ENCODE measurements at places on chromosomes 3 and 15. TPM values are rescaled to one million over a fixed set of nuclear protein-coding genes. Genes with fewer than 3 reads are reported as not detected.

DNA sequence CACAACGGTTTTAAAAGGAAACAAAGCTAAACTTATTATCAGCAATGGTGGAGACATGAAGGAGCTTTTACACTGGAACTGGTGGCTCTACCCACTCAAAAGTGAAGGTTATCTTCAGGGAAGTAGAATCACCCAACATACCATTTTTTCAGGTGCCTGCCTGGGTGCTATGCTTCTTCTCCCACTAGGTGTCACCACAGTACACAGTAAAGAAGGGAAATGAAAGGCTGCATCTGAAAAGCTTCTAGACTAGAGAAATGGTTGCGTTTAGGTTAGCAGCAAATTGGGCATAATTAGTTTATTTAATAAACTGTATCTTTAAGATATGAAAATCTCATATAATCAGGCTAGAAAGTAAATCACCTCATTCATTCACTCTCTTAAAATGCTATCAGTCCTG lies 47.0 kb upstream of the SELENOK start:
- DNase-seq: peak; percentile 60

- no peak for DNase-seq
These were observed 69.7 kb downstream of the NPAP1 start for GRCh38 chr15:24745290-24745689.

The LRRC31 gene
- not detected for total RNA-seq

The KIF15 gene
- 5.6 TPM for total RNA-seq

GRCh38 chr15:80501476-80501875 lies 97.3 kb downstream of the ARNT2 start:
- no peak for DNase-seq

DNA sequence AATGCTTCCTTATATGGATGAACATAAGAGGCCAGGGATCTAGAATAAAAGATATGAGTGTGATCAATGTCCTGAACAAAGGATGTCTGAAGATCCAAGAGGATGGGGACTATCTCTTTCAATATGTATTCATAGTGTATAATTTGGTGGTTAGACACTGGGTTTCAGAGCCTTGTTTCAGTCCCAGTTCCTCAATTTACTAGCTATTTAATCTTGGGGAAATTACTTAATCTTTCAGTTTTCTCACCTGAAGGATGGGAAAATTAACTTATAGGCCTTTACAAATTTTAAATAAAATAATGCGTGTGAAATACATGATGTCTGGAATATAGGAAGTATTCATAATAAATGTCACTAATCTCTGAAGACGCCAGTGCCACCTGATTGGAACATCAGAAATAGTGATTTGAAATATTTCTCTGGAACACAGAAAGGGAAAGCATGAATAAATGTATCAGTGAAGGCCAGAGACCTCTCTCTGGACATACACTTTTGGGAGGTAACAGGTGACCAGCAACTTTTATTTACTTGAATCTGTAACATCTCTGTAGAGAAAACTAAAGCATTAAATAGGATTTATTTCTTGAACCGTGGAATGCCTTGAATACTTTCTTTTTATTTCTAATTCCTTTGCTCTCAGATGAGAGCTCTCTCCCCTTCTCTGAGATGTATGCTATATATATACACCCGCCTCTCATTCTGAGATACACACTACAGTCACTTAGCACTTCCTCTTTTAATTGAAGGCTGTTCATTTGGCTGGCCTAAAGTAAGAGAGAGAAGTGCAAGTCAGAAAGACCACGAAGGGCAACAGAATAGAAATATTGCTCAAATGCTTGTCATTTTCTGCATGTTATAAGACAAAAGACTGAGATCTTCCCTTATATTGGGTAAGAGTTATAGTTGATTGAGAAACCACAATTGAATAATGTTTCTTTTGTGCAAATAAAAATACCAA lies 407.1 kb downstream of the LSAMP start:
- no peak for DNase-seq

DNA sequence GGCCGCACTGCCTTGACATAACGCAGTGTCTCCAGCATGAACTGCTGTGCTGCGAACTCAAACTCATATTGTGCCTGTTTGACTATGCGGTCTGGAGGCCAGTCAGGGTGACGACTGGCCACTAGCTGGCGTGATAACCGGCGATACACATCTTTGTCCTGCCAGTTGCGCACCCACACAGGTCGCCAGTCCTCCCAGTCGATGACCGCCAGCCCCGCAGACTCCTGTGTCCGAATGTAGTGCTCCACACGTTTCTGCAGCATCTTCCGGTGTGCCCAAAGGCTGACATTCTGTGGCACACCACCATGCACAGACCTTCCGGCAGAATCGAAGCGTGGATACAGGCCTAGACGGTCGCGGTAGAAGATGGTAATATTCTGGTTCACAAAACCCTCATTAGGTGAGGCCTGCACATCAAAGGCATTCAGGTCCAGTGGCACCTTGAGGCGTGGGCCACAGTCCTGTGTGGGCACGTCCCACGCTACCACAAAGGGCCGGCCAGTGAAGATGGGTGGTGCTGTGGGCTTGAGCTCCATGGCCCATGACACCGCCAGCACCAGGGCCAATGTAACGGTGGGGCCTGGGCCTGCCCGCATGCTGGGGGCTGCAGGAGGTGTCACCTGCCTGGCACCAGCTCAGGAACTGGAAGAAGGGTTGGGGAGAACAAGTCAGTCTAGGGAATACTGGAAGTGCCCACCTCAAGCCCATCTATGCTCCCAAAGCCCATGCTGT lies 2.5 kb downstream of the HYAL2 start:
- no peak for DNase-seq
